ENCODE measurements at places on chromosomes 12 and 14. TPM values are rescaled to one million over a fixed set of nuclear protein-coding genes. Genes with fewer than 3 reads are reported as not detected.

GRCh38 chr14:72808564-72808963, 85.3 kb downstream of the DPF3 start:
- no peak for DNase-seq

DNA sequence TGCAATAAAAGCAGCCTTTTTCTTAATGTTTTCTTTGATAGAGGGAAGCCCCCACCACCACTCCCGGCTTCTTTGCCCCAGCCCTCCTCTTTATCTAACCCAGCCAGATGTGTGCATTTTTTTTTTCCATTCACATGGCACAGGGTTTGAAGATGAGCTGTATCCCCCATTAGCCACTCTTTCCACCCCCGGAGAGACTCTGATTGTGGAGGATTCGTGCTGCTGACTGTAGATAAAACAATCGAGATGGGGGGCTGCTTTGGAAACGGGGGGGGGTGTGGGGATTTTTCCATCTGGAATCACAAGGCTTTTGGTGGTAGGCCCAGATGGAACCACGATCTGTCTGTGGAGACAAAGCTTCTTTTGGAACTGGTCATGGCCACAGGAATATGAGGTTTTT, 46.2 kb upstream of the VASH1 start:
- DNase-seq, result no peak

- no peak for DNase-seq
Observed at GRCh38 chr12:114678718-114679117, 5.3 kb downstream of the TBX3 start.

DNA sequence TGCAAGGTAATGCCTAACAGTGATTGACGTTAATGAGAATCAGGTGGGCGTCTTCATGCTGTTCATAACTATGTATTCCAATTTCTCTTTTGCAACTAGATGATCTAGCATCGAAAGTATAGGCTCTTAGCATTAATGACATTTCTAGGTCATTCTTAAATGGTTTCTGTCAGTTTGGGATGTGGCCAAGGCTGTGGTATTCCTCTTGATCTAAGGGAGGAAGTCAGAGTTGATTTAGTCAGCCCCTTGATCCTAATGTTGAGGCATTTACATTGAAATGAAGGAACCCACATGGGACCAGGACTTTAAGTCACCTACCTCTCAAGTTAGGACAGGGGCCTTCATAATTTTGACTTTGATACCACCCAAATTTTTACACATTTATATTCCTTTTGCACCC, 448.1 kb downstream of the NPAS3 start:
- no peak for DNase-seq

RNF212B gene
- not detected for total RNA-seq

SYNDIG1L gene
- total RNA-seq, result not detected

Measured in Panc1 (cell line).